ENCODE measurements at places on chromosomes 7 and 10. TPM values are rescaled to one million over a fixed set of nuclear protein-coding genes. Genes with fewer than 3 reads are reported as not detected.

DNA sequence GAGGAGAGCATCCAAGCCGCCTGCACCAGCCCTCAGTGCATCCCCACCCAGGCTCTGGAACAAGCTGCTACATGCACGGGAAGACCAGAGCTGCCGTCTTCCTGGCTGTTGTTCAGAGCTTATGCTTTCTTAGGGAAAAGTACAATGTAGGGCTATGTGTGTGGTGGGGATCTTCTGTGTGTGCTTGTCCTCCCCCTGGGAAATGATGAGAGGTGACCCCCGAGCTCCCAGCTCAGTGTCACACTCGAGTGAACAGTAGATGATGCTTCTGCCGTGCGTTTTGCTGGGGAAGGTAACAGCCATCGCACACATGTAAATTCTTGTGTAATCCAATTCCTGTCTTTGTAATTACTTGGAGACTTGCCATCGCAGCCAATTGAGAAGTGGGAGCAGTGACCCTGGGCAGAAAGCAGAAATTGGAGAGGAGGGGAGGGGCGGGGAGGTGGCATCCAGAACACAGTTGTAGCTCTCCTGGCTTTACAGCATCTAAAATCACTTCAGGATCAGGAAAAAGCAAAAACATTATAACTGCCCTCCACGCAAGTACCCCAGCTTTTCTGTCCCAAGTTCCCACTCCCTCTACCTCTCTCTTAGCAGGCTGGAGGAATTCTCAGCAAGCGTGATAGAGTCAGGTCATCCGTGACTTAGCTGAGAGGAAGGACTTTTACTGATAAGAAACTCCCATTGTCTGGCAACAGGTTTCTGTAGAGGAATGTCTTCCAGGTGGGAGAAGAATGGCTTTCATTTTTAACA lies 149.6 kb downstream of the TCF7L2 start:
- no peaks in the 10 kb centered on the region for H3K36me3 ChIP-seq
- H3K27me3 ChIP-seq, result no peaks in the 10 kb centered on the region
- DNase-seq, result no peak
- H3K4me3 ChIP-seq, result no peak overlapping the region
- H3K27ac ChIP-seq, result no peak overlapping the region

GRCh38 chr7:71768450-71768849 lies 636.5 kb downstream of the GALNT17 start:
- no peak overlapping the region for H3K27ac ChIP-seq
- no peaks in the 10 kb centered on the region for H3K36me3 ChIP-seq
- DNase-seq, result no peak

- H3K4me3 ChIP-seq, result no peak overlapping the region
- peak; percentile 89 for DNase-seq
- H3K27me3 ChIP-seq, result no peaks in the 10 kb centered on the region
- H3K27ac ChIP-seq, result no peak overlapping the region
- H3K4me1 ChIP-seq, result peaks cover 17% of the 10 kb centered on the region
Observed at GRCh38 chr7:144824360-144824759, 11.5 kb downstream of the TPK1 start.

GRCh38 chr7:7416031-7416858 lies 119.4 kb downstream of the COL28A1 start:
- no peaks in the 10 kb centered on the region for H3K27me3 ChIP-seq
- H3K27ac ChIP-seq, result no peak overlapping the region
- no peak overlapping the region for H3K4me3 ChIP-seq
- H3K4me1 ChIP-seq, result no peaks in the 10 kb centered on the region
- DNase-seq, result peak; percentile 33

GRCh38 chr7:107659666-107660065 lies 962 bp upstream of the SLC26A4 start:
- peak; percentile 86 for DNase-seq
- no peaks in the 10 kb centered on the region for H3K36me3 ChIP-seq
- no peak overlapping the region for H3K4me3 ChIP-seq
- H3K27me3 ChIP-seq, result peaks cover 30% of the 10 kb centered on the region
- H3K4me1 ChIP-seq, result peaks cover 18% of the 10 kb centered on the region
- no peak overlapping the region for H3K27ac ChIP-seq

DNA sequence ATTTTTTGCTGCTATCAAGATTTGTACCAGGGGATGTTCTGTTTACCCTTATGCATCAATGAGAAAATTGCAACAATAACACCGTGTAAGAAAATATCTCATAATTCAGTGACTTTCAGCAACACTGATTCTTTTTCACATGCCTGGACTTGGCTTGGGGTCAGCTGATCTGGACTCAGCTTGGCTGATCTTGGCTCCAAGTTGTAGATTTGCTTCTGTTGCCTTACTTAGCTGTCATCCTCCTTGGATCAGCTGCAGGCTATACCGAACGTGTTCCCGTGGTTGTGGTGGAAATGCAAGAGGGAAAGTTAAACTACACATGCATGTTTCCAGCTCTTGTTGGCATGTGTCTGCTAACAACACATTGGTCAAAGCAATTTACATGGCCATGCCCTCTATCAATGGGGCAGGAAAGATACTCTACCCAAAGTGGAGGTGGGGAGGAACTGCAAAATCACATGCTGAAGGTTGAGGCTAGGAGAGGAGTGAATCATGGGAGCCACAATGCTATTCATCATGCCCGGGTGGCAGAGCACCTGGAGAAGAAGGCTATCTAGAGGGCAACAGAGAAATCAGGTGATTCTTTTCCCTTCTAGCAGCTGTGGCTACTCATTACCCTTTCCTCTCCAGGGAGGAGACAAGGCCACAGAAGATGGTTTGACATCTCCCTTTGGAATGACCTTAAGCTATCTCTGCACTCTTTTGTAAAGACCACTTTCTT lies 1276.3 kb upstream of the AUTS2 start:
- DNase-seq, result no peak
- no peak overlapping the region for H3K27ac ChIP-seq
- no peaks in the 10 kb centered on the region for H3K36me3 ChIP-seq
- H3K4me3 ChIP-seq, result no peak overlapping the region
- H3K4me1 ChIP-seq, result no peaks in the 10 kb centered on the region
- H3K27me3 ChIP-seq, result no peaks in the 10 kb centered on the region

- peaks cover 26% of the 10 kb centered on the region for H3K36me3 ChIP-seq
- no peak overlapping the region for H3K27ac ChIP-seq
- H3K4me1 ChIP-seq, result no peaks in the 10 kb centered on the region
- DNase-seq, result no peak
Observed at GRCh38 chr10:103080891-103081581, 112.0 kb downstream of the NT5C2 start.

GRCh38 chr7:121529003-121529402 lies 132.9 kb upstream of the FAM3C start:
- H3K27me3 ChIP-seq, result peaks cover 74% of the 10 kb centered on the region
- H3K27ac ChIP-seq, result no peak overlapping the region
- no peaks in the 10 kb centered on the region for H3K36me3 ChIP-seq
- H3K4me1 ChIP-seq, result peaks cover 23% of the 10 kb centered on the region

GRCh38 chr10:73788864-73789658 lies 3.7 kb downstream of the ZSWIM8 start:
- peaks cover 33% of the 10 kb centered on the region for H3K36me3 ChIP-seq
- H3K27ac ChIP-seq, result no peak overlapping the region
- no peaks in the 10 kb centered on the region for H3K27me3 ChIP-seq
- no peak overlapping the region for H3K4me3 ChIP-seq

Gene XPNPEP1
- 48.2 TPM for polyA plus RNA-seq

Gene OGDHL
- not detected for polyA plus RNA-seq

Gene LRRC61
- not detected for polyA plus RNA-seq
